Esophagus muscularis mucosa (tissue), 4 donors: ENCODE measurements at places on chromosomes 16 and 17. TPM values are rescaled to one million over a fixed set of nuclear protein-coding genes. Genes with fewer than 3 reads are reported as not detected.

MYOCD gene
- total RNA-seq = 146 TPM

SPATA22 gene
- total RNA-seq = not detected

TEKT5 gene
- total RNA-seq = not detected

MT1F gene
- 3.4 TPM for total RNA-seq

CCL7 gene
- total RNA-seq = not detected

CFAP97D1 gene
- total RNA-seq = not detected

DNA sequence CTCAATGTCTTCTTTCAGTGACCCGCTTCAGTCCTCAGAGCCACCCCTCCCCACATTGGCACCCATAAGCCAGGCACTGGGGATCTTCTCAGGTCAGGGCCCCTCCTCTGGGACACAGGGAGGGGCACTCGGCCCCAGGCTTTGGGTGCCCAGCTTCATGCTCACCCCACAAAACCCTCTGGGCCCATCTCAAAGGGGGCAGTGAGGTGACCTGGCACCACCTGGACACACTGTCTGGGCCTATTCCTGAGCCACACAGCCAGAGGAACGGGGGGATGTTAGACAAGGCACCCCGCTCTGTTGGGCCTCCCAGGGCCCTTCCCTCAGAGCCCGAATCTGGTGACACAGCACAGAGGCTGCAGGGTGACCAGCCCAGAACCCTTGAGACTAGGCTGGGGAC is 36.1 kb downstream of the TNFRSF13B start:
- DNase-seq = no peak

GRCh38 chr16:2779151-2779920 is 2.3 kb upstream of the ELOB start:
- DNase-seq = no peak

- DNase-seq = no peak
Measured at GRCh38 chr17:61117983-61118382, 281.7 kb upstream of the TBX2 start.

- no peak for DNase-seq
Measured at GRCh38 chr16:1010251-1010650, 28.7 kb downstream of the SOX8 start.

- DNase-seq = no peak
Measured at GRCh38 chr16:2881783-2882649, 999 bp upstream of the FLYWCH2 start.

DNA sequence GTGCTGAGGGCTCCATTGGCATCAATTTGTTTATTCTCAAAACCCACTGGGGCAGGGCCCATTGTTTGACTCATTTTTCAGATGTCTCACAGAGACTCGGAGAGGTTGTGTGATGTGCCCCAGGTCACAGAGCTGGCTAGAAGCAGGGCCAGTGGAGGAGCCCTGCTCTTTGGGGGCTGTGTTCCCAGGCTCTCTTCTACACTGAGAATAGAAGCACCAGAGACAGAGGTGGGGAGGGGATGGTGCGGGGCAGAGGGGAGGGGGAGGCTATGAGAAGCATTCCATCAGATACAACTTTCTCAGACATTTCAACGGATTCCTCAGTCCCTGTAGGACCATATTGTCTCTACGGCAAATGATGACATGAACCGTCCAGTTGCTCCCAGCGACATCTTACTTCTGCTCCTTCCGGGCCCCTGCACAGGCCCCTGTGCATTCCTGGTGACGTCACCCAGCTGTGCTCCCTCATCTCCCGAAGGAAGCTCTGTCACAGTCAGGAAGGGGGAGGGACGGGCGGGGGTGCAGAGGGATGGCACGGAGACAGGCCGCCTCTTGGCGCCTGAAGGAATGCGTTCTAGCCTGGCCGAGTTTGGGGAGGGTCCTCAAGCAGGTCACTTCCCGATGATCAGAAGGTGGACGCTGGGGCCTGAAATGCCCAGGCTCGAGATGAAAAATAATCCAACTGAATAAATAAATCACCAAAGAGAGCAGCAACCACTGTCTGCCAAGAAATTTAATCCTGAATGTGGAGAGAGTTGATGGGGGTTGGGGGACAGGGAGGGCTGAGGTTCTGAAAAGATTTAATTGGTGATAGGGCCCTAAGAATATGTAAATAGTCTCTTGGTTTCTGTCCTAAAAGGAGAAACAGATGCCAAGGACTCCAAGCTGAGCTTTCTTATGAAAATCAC is 114.1 kb downstream of the NOG start:
- no peak for DNase-seq
